ENCODE measurements at places on chromosomes 7 and 10.

DNA sequence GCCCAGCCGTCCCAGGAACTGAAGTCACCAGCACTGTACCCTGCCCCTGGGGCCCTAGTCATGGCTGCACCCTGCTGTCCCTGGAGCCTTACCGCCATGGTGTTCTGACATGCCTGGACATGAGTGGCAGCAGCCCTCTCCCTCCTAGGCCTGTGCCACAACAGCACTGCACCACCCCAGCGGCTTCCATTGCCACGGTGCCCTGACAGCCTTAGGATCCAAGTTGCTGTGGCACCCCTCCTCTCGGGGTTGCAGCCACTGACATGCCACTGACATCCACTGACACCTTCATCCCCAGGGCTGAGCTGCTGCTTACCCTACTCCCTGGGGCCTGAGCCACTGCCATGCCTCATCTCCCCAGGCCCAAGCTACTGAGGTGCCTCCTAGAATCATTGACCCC, 39.6 kb upstream of the SHH start:
- no peak for DNase-seq

GRCh38 chr7:106255246-106255645, 29.5 kb downstream of the NAMPT start:
- DNase-seq, result no peak

DNA sequence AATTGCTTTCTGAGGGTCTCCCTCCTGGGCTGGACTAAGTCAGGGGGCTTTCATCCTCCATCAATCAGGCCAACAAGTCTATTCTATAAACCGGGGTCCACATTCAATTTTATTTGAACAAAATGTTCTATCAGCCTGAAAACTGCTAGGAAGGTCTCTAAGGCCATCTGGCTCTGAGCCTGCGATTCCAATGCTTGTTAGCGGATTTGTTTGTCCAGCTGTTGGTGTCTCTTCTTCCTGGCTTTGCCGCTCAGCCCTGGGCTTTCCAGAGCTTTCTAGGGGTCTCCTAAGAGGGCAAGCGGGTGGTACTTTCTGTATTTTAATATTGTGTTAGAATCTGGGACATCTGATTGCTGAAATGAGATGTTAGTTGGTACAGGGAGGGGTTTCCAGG, 136.7 kb downstream of the VIPR2 start:
- DNase-seq, result no peak

DNA sequence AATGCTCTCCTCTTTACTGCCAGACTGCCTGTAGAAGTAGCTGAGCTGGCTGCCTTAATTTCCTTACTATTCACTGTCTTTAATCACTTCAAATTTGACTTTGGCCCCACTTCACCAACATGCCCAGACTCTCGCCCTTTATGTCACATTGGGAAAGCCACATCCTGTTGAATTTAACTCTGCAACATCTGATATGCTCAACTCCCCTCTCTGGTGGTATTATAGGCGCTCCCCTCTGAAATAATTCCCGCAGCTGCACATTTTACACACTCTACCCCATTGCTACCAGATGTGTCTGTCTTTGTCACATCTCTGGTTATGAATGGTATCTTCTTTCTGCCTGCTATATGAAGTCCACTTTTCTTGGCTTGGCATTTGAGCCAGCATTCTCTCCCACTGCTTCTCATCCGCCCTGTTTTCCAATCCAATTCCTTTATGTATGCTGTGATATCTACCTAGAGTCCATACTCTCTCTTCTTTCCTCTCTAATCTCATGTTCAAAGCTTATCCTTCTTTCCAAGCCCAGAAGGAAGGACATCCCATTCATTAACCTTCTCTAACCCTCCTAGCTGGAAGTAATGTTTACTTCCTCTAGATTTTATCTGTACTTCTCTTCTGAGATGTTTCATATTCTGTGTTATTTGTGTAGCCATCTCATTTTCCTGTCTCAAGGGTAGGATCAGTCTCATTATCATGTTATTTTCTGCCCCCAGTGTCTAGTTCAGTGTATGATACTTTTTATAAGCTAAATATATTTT, 134.5 kb downstream of the ST7 start:
- DNase-seq, result no peak

- no peak for DNase-seq
Measured at GRCh38 chr7:92872701-92873100, 36.3 kb upstream of the CDK6 start.

DNA sequence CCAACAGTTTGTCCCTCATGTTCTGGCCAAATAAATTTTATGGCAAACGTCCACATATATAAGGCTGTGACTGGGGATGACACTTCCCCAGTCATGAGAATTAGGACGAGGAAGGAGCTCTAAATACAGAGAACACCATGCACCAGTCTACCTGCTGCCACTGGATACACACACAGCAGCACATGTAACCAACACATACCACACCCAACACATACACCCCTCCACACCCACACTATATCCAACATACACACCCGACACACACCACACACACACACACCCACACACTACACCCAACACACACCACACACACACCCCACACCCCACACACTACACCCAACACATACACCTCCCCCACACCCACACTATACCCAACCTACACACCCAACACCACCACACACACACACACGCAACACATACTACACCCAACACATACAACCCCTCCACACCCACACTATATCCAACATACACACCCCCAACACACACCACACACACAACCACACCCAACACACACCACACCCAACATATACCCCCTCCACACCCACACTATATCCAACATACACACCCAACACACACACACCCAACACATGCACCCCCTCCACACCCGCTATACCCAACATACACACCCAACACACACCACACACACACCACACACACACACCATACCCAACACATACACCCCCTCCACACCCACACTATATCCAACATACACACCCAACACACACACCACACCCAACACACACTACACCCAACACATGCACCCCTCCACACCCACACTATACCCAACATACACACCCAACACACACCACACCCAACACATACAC, 74.1 kb downstream of the HIPK2 start:
- no peak for DNase-seq

DNA sequence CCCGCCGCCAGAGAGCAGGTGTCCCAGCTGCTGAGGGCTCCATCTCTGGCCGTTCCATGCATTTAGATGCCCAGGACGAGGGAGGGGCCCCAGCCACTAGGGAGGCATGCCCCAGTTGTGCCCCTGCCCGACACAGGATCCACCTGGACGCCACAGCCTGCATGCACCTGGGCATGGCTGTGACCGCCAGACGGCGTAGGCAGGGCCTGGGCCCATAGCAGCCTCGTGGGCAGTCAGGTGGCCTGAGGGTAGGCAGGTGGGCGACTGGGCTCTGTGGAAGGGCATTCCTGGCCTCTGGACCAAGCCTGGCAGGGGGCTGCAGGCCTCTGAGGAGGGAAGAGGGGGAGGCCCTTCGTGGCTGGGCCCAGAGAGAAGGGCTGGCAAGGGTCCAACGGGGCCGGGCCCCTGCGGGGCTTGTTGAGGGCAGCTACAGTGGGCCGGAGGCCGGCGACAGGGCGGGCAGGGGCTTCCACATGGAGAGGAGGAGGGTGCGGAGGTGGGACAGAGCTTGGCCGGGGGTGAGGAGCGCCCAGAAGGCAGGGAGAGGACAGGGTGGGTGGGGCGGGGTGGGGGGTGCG, 76.0 kb upstream of the NKX6-2 start:
- DNase-seq, result no peak

DNA sequence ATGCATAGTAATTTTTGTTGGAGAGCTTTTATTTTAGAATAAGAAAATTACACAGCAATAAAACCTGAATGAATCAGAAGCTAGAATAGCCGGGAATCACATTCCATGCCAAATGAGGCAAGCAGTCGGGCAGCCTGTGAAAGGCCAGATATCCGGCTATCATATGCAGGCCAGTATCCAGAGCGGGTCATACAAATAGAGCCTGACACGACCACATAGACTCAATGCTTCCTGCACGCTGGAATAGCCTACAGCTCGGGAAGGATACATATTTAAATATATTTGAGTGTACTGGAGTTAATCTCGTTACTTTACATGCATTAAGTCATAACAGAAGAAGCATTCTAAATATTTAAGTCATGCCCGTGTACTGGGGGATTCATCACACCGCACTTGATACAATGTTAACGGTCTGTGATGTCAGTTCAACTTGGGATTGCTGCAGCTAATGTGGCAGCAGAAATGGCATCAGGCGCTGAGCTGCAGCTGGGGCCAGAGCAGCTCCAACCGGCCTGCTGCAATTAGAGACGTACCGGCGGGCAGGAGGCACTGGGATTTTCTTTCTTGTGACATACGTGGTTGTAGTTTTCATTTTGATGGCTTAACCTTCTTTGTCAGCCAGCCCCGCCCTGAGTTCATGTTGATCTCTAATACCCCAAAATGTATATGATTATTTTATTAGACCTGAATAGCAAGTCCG, 112.0 kb downstream of the EBF3 start:
- DNase-seq, result no peak
